MV-4-11 (cell line): ENCODE measurements at places on chromosomes 2 and 18.

DNA sequence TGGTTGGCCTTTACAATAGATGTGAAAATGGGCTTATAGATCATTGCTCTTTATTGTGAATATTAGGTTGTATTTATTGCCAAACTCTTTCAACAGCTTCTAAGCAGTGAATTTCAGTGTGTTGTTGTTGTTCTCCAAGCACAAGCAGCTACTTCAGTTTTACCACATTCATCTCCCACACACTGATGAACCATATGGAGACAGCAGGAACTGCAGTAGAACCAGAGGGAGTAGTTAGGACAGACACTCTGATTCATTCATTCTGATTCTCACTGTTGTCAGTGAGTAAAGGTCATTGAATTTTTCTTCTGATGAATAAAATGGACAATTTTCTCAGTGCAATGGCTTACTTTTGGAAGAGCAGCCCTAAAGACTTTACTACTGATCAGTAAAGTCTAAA is 40.2 kb downstream of the CCDC74A start:
- DNase-seq: no peak

- peak; percentile 81 for DNase-seq
These were observed 978 bp upstream of the TUBA4A start for GRCh38 chr2:219254590-219255201.

DNA sequence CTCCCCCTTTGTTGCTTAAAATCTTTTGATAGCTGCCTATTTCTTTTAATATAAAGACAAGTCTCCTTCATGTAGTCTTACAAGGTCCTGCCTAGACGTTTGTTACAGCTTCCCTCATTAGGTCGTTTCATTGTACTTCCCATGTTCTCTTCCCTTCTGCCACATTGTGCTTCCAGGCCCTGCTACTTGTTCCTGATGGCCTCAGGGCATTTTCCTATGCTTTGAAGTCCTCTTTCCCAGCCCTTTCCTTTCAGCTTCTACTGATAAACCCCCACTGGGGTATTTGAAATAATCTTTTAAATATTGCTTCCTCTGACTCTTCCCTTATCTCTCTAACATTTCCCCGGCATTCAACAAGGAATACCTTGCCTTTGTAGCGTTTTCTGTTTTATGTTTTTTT is 67.4 kb downstream of the UBE2E3 start:
- DNase-seq: no peak

DNA sequence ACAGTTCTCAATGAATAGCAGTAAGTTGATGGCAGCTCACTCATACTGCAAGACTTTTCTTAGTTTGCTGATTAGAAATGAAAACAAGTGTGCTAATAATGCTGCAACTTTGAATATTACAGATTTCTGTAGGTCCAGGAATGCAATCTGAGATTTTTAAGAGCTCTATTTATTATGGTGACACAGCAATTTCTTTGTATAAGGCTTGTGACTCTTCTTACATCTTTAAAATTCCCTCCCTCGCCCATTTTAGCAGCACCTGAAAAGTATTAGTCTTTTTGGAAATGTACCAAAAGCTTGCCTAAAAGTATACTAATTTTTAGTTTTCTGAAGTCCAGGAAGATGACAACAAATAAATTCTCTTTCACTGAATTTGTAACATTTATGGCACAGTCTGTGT is 4.4 kb upstream of the HTR2B start:
- DNase-seq: no peak

DNA sequence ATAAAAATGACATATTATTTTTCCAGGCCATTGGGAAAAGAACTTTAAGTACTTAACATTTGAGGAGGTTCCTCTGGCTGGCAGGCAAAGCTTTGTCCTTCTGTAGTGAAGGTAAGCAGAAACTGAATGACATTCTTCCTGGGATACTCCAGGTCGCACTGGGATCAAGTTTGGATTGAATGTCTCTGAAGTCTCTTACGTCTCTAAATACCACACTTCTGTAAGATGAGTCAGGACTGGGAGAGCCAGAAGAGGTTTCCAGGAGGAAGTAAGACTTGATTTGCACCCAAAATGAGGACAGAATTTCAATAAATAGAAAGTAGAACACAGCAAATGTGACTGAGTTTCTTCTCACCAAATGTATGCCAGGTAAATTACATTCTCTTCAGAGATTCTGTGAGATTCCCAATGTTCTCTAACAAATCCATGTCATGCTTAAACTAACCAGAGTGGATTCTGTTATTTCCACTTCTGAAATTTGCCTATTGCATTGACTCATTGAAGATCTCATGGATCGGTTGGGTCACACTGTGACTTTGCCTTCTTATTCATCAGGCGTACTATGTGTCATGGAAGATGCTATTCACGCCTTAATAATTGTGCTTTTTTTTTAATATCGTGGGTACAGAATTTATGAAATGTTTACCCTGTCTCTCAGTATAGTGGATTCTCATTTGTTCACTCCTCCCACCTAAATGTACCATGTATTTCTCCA is 25.5 kb upstream of the VIT start:
- DNase-seq: peak; percentile 21

DNA sequence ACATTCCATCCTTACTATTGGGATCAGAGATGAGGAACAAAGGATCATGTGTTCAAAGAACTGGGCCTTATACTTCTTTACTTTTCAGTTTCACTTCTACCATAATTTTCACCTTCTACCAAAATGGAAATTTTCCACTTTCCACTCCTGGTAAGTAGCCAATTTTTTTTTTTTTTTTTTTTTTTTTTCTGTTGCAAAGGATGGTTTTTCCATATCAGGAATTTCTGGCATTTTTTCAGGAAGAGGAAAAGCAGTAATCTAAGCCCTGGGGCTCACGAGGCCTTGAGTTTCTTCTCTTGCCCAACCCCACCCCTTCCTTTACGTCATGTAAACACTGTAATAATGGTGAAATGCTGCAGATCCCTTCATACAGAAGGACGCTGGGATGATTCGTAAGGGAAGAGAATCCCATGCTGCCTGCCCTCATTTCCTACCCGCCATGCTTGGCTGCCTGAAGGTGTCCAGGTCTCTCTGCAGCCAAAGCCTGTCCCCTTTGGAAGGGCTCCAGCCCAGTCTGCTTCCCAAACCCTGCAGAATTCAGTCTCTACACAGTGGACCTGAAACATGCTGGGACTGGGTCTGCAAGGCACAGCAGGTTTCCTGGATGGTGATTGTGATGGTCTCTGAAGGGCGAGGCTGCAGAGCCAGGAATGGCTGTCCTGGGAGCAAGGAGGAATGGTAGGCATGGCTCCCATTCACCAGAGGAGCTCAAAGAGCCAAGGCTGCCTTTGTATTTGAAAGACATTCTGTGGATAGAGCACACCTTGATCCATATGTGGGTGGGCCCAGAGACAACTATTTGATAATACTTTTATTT is 57.0 kb downstream of the EFR3B start:
- no peak for DNase-seq

DNA sequence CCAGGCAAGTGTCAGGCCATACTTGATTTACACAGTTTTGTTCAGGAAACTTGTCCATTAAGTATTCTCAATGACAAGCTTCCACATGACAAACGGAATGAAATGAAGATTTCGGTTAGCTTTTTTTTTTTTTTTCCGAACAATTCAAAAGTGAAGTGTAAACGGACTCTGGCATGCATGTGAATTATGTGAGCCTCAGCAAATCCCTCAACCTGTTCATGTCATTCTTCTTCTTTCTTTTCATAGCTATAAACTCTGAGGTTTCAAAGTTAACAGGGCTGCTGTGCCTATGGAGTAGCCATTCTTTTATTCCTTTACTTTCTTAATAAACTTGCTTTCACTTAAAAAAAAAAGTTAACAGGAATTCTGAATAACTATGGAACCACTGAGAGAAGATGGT is 110.3 kb downstream of the NOL10 start:
- no peak for DNase-seq

DNA sequence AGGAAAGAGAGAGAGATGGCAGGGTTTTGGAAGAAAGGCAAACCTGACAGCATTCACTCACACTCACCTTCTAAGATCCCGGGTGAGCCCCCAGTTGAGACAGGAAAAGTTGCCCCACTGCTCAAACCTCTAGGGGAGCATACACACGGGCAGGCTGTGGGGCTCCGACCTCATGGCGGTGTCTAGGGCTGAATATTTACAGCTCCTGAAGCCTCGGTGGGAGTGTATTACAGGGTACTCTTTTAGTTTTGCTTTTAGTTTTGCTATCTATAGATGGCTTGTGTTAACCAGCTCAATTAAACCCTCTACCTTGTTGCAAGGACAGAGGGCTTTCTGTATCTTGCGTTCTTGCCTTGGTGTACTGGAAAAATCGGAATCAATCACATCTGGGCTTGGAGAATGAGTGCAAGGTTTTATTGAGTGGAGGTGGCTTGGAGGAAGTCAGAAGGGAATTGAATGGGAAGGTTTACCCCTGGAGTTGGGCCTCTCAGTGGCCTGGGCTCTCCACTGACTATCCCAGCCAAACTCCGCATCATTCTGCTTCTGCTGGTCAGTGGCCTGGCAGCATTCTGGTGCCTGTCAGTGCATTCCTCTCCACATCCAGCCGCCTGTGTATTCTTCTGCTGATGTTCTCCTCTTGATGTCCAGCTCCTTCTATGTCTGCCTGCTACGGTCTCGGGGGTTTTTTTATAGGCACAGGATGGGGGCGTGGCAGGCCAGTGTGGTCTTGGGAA is 10.1 kb upstream of the IFIH1 start:
- DNase-seq: no peak
